NCI-H1105 treated with DMSO at 0.1 percent for 48 hours (cell line): ENCODE measurements at places on chromosomes 6 and 20.

DNA sequence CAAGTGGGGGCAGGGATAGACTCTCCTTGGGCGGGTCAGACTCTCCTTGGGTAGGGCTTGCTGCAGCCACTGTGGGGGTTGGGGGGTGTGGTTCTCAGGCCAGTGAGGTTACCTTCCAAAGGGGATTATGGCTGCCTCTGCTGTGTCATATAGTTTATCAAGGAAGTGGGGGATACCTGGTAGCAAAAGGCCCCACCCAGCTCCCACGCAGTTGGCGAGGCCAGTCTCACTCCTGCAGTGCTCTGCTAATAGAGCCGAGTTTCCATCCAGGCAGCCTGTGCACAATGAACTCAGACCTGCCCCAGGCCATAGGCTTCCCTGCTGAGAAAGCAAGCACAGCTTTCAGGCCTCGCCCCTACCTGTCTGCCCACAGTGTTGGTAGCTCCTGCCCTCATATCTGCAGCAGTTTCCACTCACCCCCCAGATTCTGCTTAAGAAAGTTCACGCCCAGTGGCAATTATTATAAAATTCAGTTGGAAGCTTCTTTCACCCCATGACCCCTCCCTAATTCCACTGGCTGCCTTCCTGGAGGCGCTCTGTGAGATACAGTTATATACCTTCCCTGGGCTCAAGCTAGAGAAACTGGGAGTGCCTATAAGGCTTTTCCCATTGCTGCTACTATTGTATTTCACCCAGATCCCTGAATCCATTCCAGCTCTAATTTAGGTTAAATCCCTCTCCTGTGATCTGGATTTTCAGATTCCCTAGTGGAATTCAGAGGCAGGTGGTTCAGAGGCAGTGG, 56.1 kb downstream of the HDDC2 start:
- no peak for DNase-seq

DNA sequence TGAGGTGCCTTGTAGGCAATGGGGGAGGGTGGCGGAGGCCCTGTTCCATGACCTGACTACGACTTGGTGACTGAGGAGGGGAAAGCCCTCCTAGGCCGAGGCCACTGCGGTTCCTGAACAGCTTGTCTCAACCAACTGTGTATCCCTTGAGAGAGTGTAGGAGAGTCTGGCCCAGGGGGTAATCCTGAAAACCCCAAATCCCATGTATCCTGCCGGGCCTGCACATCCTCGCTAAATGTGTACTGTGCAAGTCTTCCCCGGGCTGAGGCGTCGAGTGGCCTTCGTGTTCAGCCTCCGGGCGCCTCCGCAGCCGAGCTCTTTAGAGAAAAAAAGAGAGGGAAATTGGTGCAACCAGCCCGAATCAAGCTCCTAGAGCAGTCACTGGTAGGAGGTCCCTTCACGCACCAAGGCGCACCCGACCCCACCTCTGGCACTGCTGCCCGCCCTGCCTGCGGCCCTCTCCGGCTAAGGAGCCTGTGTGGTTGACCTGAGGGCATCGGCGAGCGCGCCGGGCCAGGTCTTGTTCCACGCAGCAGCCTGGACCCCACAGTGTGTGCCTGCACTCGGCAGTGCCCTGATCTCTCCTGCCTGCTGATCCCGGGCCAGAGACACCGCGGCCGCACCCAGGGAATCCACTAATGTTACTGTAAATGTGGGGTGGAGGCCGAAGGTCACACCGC, 7.3 kb downstream of the SIM1 start:
- DNase-seq, result no peak

GRCh38 chr6:127851197-127851596, 49.7 kb downstream of the THEMIS start:
- no peak for DNase-seq

- no peak for DNase-seq
These were observed 40.6 kb downstream of the TXLNB start for GRCh38 chr6:139251045-139251690.

DNA sequence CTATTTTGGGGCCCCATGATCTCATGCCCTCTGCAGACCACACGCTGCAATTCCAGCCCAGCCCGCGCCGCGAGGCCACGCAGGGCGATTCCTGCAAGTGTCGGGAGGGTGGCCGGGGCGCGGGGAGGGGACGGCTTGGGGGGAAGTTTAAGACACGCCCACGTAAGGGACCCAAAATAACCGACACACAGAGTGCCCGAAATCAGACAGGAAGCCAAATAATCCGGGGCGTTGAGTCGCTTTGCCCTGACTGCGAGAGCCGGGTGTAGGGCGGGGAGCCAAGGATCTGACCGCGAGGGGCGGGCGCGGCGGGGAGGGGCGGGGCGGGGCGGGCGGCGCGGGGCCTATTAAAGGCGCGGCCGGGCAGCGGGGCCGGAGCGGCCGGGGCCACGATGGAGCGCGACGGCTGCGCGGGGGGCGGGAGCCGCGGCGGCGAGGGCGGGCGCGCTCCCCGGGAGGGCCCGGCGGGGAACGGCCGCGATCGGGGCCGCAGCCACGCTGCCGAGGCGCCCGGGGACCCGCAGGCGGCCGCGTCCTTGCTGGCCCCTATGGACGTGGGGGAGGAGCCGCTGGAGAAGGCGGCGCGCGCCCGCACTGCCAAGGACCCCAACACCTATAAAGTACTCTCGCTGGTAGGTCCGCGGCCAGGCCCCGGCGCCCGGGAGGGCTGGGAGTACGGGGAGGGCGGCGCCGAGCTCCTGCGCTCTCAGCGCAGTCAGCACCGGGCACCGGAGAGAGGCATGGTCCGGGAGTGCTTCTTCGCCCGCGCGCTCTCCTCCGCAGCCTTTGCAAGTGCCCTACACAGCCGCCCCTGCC, at the start of gene ENPP1:
TSS of gene ENPP1 (plus strand) at position 377 of the 816 bp plus-strand sequence. CDS start at position 393, 16 bp downstream.
- DNase-seq, result peak; percentile 53

DNA sequence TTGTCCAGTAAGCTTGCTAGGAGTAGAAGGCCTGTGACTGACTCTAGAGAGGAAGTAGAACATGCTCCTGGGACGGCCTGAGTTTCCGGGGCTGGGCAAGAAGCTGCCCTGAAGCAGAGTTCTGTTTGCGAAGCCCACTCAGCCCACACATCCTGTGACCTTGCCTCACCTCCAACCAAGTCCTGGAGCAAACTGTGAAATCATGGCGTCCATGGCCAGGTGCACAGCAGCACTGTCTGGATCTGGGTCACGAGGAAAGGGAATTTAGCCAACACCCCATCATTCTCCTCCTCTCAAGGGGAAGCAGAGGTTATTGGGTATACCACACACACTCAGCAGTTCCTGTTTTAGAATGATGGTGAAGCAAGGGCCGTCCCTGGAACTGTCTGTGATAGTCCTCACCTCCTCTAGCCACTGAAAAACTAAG, 87.5 kb downstream of the CRYBG1 start:
- DNase-seq, result no peak

- DNase-seq, result no peak
These were observed 272.3 kb downstream of the CD109 start for GRCh38 chr6:73968221-73968757.

DNA sequence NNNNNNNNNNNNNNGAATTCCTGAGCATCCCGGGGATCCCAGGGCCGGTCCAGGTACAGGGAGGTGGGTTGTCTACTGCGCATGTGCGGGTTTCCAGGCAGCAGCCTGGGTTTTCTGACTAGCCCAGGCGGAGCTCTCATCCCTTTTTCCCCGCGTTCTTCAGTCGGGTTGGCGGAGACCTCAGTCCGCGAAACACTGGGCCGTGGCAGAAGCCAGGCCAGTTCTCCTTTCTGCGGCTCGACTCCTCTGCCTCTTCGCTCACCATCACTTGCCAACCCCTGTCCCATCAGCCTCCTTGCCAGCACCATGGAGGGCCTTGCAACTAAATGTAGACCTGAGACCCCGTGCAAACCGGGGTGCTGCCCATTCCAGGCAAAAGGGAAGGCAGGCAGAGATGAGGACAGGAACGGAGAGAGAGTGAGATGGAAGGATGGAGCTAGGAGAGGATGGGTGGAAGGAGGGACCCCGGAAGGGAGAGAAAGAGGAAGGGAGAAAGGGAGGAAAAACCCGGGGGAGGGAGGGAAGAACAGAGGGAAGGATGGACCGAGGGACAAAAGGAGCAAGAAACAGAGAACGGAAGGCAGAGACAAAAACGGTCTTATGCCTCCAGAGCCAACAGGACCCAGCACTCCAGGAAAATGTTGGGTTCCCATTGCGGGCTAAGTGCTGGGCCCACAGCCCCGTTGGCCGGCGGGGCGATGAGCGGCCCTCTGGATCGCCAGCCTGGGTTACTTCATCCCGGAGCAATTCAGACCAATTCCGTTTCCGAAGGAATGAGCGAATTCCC, 445.4 kb upstream of the DEFB115 start:
- DNase-seq, result peak; percentile 90

DNA sequence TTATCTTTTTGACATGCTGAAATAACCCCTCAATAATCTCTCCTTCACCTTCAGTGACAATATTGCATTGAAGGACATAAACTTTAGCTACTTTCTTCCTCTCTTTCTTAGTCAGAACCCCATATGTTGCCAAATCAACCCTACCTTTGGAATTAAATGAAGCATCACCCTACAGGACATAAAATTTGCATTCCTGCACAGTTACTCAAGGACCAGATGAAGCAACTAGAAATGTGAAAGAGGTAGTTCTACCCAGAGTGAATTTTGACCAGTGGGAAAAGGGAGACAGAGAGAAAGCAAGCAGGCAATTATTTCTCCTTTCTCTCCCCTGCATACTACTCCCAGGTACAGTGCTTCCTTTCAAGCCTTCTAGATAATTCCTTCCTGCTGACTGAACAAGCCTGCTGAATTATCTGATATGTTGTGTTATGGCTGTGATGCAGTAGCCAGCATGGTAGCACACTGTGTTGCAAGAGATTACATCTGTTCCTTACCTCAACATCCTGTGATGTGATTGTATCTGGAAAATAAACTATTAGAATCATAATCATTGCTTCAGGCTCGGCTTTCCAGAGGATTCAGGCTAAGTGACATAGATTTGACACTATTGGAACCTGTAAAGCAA, 16.6 kb downstream of the TENT5A start:
- no peak for DNase-seq

DNA sequence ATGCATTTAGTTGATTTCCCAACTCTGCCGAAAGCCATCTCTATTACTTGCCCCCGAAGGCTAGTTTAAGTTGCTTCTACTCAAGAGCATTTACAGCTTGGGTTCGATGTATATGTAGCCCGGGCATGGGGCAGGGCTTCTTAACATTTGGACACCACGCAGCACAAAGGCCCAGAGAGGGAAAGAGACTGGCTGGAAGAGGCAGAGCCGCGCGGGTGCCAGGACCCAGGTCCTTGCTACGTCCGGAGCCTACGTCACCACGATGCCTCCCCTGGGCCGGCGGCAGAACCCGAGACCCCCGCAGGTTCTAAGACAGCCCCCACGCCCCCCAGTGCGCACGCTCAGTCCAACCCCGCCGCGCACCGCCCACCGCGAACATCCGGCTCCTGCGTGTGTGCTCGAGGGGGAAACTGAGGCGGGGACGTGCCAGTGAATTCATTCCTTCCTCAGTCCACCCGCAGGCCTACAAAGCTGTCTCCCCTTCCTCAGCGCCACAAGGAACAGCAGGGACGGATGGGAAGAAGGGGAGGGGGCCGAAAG, 367 bp upstream of the PCIF1 start:
- DNase-seq, result peak; percentile 60

- no peak for DNase-seq
These were observed 62.3 kb upstream of the SNX9 start for GRCh38 chr6:157760589-157761330.

DNA sequence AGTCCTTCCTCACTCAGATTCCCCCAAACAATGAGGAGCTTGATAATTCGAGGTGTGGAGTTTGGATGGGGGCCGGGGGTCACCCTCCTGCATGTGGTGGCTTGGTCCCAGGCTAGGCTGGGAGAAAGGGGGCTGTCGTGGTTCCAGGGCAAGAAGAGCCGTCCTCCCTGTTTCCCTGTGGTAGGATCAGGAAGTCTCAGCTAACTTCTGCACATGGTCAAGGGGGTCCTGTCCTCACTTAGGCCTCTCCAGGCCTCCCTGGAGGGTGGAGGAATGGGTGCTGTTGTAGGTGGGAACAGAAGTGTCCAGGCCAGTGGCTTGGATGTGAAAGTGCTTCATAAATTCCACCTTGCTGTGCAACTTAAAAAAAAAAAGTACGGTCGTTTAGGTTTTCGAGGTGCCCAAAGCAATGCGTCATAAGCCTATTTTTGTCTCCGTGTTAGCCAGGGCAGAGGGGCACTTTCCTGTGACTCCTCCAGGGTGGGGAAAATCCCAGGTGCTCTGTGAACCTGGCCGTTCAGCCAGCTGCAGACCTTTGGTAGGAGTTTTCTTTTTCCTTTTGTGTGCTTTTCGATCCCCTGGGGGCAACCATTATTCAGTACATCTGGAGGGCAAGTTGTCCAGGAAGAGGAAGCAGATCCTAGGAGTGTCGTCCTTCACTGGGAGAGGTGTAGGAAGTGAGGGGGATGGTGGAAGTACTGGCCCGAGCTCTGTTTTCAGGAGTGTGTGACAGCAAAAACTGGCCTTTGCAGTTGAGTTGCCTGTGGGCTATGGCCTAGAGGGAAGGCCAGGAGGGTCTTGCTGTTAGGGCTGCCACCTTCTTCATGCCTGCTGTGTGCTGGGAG, 9.6 kb downstream of the IGF2R start:
- no peak for DNase-seq

GRCh38 chr6:111361648-111362047, 121.4 kb downstream of the REV3L start:
- DNase-seq, result peak; percentile 41
